ENCODE measurements at places on chromosomes 2 and 18.
A peak's percentile ranks its signal among the peaks of the same experiment; 100 is the strongest.

DNA sequence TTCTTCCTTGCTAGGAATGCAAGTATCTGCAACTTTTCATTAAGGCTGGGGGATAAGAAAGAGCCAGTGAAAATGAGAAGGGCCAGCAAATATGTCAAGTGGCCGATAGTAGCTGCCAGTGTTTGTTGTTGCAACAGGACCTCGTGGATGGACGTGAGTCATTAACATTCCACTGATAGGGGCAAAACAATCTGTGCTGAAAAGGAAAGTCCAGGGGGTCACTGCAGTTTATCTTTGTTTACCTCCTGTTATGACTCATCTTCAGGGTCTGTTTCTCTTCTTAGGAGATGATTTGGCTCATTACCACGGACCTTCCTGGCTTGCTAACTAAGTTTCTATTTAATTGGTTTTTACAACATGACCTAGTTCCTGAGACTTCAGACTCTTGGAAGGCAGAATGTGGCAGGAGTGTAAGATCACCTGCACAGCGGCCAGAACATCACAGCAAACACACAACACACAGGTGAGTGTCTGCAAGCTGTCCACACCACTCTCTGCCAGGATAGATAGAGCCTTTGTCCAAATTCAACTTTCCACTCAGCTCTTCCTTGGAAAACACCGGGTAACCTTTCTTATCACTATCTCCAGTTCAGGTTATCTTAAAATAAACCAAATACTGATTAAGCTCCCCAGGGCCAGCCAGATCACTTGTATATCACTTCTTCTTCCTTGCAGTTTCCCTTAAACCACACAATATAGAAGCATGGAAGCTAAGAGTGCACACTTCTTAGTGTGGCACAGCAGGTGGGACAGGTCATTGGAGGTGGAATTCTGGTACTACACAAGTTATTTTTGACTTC lies 157.5 kb upstream of the LMAN1 start:
- DNase-seq: no peak

DNA sequence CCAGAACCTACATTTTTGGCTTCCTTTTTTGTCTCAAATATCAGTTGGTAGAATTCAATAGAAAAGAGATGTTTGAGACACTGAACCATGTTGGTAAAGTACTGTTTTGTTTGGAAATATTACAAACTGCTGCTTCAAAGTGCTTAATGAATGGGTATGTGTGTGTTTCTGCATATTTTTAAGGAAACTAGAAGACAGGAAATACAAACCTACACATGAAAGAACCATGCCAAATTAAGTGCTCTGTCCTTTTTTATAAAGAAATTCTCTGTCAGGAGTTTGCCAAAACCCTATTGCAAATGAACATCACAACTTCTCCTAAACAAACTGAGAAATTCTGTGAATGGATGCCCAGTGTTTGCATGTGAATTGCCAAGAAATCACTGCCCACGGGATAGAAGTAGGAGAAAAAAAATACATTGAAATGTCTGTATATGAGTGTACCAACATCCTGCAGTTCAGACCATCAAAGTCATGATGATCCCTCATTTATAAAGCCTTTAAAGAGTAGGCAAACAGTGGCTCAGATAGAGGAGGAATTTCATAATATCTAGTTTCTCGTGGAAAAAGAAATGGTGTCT lies 69.6 kb upstream of the RND3 start:
- no peak for DNase-seq

- DNase-seq: no peak
These were observed 552.0 kb upstream of the CDH2 start for GRCh38 chr18:28728891-28729290.

- no peak for DNase-seq
These were observed 10.4 kb downstream of the KCNE4 start for GRCh38 chr2:223062396-223062795.

- no peak for DNase-seq
These were observed 83.3 kb downstream of the LIMS1 start for GRCh38 chr2:108617617-108618016.

DNA sequence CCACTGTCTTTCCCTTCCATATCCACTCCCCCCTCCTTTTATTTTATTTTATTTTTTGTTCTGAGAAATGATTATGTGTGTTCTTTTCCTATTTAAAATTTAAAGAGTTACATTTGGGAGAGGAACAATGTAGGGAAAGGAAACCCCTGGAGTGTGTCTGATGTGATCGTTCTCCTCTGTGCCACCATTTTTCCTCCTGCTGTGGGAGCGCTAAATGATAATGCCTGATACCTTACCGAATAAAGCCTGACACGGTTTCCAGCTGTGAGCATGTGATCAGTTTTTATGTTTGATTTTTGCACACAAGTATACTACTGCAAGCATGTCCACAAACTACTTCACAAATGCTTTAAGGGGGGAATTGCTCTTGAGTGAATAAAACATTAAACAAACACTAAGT lies 317.8 kb upstream of the FANCL start:
- DNase-seq: no peak

DNA sequence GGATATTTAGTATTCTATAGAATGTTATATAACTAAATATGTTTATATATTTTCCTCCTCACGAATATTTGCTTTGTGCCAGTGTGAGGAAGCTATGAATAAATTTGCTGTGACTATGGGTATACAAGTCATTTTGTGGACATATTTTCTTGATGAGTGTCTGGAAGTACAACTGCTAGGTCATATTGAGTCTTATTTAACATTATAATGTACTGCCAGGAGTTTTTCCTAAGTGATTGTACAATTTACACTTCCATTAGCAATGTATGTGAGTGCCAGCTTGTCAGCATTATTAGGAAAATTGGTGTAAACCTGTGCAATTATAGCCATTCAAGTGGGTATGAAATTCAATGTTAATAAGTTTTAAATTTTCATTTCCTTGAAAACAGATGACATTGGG lies 1328.9 kb upstream of the TMEFF2 start:
- no peak for DNase-seq

- no peak for DNase-seq
These were observed 47.6 kb downstream of the LIPG start for GRCh38 chr18:49609256-49610021.

- no peak for DNase-seq
These were observed 6.4 kb downstream of the RTN4 start for GRCh38 chr2:55043841-55044240.

- DNase-seq: no peak
These were observed 386.6 kb upstream of the KLHL29 start for GRCh38 chr2:22998359-22998758.

- DNase-seq: no peak
These were observed at the start of gene FLACC1 for GRCh38 chr2:201357221-201357620. TSS of gene FLACC1 (minus strand) at chr2:201357345. CDS start at chr2:201351404, 5,941 bp downstream.

DNA sequence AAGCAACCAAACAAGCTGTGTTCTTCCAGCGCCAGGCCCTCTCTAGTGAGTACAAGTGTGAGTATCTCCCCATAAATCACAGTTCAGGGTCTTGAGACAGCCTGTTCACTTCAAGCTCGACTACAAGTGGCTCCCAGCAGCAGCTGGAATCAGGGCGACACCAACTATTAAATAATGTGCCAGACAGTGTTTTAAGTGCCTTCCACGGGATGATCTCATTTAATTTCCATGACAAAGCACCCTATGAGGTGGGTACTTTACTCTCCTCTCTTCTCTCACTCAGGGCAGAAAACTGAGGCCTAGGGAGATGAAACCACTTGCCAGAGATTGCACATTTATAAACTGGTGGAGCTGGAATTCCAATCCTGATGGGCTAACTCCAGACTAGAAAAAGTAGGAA lies 2.6 kb upstream of the FAM136A start:
- DNase-seq: no peak

DNA sequence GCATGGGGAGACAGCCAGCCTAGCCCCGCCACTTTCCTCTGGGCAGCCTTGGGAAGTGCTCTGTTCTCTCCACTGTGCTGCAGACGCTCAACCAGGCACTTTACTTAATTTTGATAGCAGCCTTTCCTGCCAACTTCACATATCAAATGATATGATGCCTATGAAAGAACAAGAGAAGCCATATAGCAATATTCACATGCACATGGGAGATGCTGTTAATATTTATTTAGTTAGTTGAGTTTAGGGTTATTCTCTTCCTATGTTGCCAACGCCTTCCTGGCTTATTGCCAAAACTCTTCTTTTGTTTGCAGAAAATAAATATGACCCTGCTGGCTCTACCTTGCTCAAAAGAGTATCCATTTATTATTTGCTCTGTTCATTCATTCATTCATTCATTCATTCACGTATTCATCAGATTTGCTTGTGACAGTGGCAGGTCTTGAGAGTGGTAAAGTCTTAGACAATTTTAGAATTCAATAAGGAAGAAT lies 99.3 kb downstream of the GATA6 start:
- no peak for DNase-seq

DNA sequence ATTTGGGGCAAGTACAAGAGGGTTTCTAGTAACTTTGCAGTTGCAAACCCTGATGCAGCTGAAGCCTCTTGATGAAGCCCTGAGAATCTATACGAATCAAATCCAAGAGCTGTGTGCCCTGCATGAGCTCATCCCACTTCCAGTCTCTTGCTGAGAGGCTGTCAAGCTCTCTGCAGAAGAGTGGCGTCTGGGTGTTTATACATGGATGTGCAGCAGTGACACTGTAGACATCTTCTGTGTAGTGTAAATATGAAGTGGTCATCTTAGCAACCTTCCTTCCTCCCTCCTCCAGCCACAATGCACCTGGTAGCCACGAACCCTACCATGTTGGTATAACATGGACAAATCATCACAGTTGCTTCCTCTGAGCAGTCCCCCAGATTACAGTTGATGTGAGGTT lies 18.4 kb upstream of the KIAA2012 start:
- no peak for DNase-seq

GRCh38 chr2:156380117-156380645 lies 47.7 kb upstream of the NR4A2 start:
- DNase-seq: no peak

DNA sequence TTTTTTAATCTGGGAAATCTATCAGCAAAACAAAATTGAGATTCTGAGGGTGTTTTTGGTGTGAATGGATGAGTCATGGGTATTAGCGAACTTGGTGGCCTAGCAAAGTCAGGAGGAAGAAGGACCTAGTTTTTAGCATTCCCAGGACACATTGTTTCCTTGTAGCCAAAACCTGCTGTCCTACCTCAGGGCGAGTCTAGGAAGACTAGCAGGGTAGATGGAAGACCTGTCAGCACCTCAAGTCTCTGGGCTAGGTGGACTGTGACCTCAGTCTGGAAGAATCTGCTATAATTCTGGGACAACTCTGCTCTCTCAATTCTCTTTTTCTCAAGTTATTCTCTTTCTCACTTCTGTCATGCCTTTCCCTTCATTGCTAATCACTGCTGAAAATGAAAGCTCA lies 1399.3 kb upstream of the LRRTM1 start:
- DNase-seq: no peak

DNA sequence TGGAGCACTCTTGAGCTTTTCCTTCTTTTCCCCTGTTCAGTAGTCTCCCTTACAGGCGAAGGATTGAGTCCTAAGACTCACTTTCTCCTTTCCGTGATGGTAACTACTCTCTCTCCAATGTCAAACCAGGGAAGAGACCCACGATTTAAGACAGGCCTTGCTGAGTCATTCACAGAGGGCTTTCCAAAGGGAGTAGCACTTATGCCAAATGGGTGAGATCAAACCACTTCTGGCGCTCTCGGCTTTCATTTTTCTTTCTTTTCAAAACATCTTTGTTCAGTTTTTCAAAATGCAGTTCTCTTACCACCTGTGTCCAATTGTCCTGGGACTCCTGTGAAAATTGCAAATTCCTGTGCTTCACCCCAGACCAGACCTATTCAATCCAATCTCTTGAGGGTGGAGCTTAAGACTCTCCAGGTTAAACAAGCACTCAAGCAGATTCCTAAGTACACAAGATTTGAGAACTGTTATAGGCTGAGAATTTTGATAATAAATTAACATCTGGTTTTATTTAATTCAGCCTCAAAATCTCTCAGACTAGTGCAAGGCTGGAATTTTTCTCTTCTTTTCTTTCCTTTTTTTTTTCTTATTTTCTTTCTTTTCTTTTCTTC lies 14.4 kb upstream of the MRPL19 start:
- DNase-seq: no peak

- peak; percentile 3 for DNase-seq
These were observed 196.4 kb downstream of the HRH4 start for GRCh38 chr18:24656551-24657443.

GRCh38 chr2:27024188-27024587 lies 8.6 kb upstream of the TMEM214 start:
- no peak for DNase-seq

DNA sequence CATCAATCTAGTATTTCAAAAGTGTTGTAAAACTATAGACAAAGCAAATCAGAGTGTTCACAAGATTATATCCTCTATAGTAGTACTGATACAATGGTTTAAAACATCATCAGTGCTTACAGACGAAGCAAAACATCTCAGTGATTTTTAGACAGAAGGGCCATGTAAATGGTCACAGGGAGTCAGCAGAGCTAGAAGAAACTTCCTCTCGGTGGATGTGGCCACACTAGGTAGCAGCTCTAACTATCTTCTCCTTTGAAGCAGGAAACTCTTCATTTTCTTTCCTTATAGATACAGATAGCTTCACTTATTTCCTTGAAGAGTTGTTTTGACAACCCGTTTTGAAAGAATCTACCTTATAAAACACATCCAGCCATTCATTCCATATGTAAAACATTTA lies 80.4 kb upstream of the CD226 start:
- DNase-seq: no peak

- DNase-seq: no peak
These were observed 10.5 kb downstream of the CYTIP start for GRCh38 chr2:157433394-157433793.

DNA sequence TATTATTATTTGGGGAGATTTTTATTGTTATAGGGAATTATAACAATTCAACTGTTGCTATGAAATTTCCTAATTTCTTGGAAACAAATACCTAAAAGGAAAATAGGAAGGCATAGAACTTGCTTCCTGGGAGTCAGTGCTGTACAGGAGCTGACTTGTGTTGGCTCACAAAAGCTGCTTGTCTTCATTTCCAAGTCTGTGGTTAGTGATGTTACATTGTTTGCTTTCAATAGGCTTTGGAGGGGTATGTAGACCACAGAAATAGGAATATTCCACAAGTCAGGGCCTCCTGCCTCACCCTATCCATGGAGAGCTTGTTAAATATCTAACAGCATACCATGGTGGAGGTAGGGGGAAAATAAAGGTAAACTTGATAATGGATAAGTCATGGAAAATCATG lies 688.9 kb upstream of the FAM98A start:
- DNase-seq: no peak

GRCh38 chr18:26190506-26190905 lies 35.7 kb upstream of the TAF4B start:
- peak; percentile 25 for DNase-seq

DNA sequence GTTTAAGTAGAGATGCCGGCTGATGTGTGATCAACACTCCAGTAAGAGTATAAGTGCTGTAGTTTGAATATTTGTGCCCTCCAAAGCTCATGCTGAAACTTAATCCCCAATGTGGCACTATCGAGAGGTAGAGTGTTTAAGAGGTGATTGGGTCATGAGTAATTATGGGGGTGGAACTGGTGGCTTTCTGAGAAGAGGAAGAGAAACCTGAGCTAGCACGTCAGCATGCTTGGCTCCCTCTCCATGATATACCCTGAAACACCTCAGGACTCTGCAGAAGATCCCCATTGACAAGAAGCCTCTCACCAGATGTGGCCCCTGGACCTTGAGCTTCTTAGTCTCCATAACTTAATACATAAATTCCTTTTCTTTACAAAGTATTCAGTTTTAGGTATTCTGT lies 584.8 kb downstream of the TSN start:
- no peak for DNase-seq

All from suppressor macrophage treated with lipopolysaccharide for 4 hours (primary cell).